ENCODE measurements at places on chromosomes 3 and 15. TPM values are rescaled to one million over a fixed set of nuclear protein-coding genes. Genes with fewer than 3 reads are reported as not detected.

DNA sequence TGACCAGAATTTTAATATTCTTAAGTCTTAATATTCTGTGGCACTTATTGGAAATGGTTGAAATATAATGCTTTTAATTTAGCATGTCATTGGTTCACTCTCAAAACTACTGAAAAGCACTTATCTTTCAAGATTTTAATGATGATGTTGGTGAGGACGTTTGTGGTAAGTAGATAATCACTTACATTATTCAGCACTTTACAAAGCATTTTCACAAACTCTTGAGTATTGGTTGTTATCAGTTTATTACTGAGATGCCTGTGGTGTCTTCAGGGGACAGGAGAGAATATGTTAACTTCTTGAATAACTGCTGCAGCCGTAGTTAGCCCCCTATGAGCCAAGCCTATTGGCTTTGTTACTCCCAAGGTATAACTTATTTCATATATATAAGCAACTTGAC lies 15.2 kb downstream of the TGFBR2 start:
- H3K36me3 ChIP-seq, result peaks cover 67% of the 10 kb centered on the region
- no peak for DNase-seq
- peak overlapping the region; percentile 45 for H3K4me3 ChIP-seq
- no peaks in the 10 kb centered on the region for H3K27me3 ChIP-seq

- no peak for DNase-seq
- H3K27ac ChIP-seq, result no peak overlapping the region
- H3K4me1 ChIP-seq, result no peaks in the 10 kb centered on the region
- no peaks in the 10 kb centered on the region for H3K36me3 ChIP-seq
- H3K4me3 ChIP-seq, result no peak overlapping the region
- no peaks in the 10 kb centered on the region for H3K27me3 ChIP-seq
These were observed 345.0 kb upstream of the NR2E3 start for GRCh38 chr15:71465131-71465955.

DNA sequence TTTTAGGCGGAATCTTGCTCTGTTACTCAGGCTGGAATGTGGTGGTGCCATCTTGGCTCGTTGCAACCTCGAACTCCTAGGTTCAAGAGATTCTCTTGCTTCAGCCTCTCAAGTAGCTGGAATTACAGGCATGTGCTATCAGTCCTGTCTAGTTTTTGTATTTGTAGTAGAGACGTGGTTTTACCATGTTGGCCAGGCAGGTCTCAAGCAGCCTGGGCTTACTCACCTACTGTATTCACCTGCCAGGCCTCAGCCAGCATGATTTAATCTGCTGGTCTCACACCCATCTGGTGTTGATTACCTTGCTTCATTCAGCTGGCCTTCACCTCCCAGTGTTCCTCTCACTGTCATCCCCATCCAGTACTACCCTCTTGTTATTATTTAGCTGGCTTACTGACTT lies 102.0 kb downstream of the IL12A start:
- H3K27ac ChIP-seq, result no peak overlapping the region
- H3K27me3 ChIP-seq, result no peaks in the 10 kb centered on the region
- no peaks in the 10 kb centered on the region for H3K4me1 ChIP-seq
- no peaks in the 10 kb centered on the region for H3K36me3 ChIP-seq

DNA sequence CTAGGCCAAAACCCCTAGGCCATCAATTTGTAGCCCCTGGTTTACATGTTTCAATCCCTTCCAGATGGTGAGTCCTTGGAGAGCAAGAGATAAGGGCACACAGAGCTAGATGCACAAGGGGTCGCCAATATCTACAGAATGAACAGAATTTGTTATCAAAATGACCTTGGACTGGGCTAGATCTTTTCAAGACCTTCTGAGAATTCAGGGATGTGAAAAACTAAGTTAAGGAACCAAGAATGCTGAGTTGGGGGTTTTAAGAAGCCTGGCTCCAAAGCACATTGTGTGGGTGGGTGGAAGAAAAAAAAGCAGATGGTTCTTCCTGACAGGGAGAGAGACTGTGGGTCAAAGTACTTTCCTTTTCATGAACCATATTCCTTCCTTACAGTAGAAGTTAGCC lies 10.2 kb downstream of the CDCP1 start:
- no peaks in the 10 kb centered on the region for H3K36me3 ChIP-seq
- no peak for DNase-seq

DNA sequence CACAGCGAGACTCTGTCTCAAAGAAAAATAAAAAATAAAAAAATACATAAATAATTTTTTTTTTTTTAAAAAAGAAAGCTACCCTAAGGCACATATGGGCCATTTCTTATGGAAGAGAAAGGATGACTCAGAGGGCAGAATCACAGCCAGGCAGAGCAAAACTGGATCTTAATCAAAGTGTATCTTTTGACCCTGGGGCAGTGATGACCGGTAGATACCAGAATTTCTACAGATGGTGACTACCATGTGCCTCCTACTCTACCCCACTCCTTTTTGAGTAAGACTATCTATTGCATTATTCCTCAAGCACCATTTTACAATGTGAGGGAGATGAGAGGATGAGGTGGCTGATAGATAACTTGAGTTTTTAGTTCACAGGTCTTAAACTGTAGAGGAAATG lies 26.0 kb downstream of the TARS3 start:
- DNase-seq, result no peak
- H3K4me1 ChIP-seq, result peaks cover 39% of the 10 kb centered on the region
- peaks cover 64% of the 10 kb centered on the region for H3K36me3 ChIP-seq
- no peaks in the 10 kb centered on the region for H3K27me3 ChIP-seq
- H3K4me3 ChIP-seq, result no peak overlapping the region

DNA sequence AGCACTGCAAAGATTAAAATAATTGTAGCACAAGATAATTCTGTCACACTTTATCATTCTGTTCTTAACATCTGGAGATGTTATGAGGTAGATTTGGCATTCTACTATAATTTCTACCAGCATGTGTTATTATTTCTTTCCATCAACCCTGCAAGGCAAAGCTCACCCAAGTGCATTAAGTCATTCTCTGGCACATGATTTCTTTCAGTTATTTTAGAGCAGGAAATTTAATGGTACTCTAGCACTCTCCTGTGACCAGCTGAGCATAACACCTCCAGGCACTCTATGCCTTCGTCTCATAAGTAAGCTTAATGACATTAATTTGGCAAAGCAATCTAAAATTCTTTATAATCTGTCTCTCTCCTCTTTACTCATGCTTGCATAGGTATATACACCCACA lies 300.2 kb upstream of the GPR149 start:
- no peak for DNase-seq
- H3K4me1 ChIP-seq, result no peaks in the 10 kb centered on the region
- no peaks in the 10 kb centered on the region for H3K36me3 ChIP-seq

DNA sequence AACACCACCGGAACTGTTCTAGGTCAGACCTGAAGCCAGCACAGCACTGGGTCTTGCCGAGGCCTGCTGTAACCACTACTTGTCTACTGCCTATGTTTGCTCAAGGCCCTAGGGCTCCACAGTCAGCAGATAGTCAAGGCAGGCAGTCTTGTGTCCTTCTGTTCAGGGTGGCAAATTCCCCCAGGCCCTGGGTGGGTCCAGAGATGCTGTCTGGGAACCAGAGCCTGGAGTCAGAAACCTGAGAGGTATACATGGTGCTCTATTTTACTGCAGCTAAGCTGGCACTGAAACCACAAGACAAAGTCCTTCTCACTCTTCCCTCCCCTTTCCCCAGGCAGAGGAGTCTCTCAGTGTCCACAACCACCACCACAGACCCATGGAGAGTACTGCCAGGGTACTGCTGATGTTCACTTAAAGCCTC lies 89.9 kb downstream of the BBX start:
- H3K27me3 ChIP-seq, result no peaks in the 10 kb centered on the region
- peaks cover 43% of the 10 kb centered on the region for H3K36me3 ChIP-seq
- H3K4me1 ChIP-seq, result peaks cover 7% of the 10 kb centered on the region

DNA sequence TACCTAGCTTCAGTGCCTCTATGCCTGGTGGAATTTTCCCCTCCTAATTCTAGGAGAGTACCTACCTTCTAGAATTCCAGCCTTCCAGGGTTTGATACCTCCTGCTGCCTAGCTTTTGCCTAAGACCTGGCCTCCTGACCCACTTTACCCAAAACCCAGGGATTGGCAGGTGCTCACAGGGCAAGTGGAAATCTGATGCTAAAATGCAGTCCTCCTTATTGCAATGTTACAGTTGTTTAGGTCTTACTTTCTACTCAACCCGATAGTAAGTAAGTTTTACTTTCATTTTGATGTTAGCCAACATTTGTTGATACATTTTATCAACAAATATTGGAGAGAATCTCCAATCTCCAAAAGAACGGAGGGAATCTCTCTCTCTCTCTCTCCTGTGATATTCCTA lies 275.9 kb downstream of the DOCK3 start:
- peaks cover 14% of the 10 kb centered on the region for H3K4me1 ChIP-seq
- peaks cover 4% of the 10 kb centered on the region for H3K27me3 ChIP-seq
- H3K27ac ChIP-seq, result no peak overlapping the region
- DNase-seq, result no peak

DNA sequence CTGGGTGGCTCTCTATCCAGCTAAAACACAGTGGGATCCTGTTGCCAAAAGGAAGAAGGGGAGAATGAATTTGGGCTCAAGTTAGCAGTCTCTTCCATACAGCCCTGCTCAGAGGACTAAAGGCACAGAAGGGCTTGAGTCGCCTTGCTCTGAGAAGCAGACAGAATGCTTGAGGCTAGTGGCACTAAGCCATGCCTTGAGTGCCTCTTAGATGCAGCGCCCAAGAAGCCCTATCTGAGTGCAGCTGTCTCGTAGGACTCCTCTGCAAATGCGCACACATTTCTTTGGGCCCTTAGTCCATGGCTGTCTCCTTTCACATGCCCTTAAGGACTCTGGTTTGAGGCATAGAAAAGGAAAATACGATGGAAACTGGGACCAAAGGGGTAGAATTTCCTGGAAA lies 211.3 kb upstream of the CHRM5 start:
- no peak for DNase-seq
- H3K27me3 ChIP-seq, result peaks cover 21% of the 10 kb centered on the region
- no peak overlapping the region for H3K4me3 ChIP-seq
- no peak overlapping the region for H3K27ac ChIP-seq

DNA sequence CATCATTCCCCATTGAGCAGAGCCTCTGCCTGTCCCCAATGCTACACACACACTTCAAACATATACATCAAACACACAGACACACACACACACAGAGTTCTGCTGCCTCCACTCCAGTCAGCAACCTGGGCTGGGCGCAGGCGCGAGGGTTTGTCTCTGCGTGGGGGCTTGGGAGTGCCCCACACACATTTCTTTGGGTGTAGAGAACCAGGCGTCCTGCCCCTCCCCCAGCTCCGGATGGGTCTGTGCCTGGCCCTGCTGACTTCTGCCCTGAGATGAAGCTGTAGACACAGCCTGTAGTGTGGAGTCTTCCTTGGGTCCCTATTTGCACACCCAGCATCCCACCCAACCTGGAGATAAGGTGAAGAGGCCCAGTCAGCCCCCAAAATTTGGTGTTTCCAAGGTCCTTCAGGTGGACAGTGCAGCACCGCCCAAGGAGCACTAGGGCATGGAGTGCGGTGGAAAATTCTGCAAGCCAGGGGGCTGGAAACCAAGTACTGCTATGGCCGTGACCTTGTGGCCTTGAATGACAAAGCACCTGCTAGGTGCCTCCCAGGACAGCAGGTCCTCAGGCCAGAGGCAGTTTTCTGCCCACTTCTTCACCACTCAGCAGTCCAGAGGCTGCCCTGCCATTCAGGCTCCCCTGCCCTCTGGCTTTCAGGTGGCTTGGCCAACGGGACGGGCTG lies 26.8 kb downstream of the FBXW12 start:
- no peak overlapping the region for H3K27ac ChIP-seq
- no peaks in the 10 kb centered on the region for H3K36me3 ChIP-seq
- DNase-seq, result no peak
- H3K4me3 ChIP-seq, result no peak overlapping the region
- no peaks in the 10 kb centered on the region for H3K4me1 ChIP-seq

- no peak overlapping the region for H3K4me3 ChIP-seq
- no peaks in the 10 kb centered on the region for H3K36me3 ChIP-seq
- peaks cover 10% of the 10 kb centered on the region for H3K27me3 ChIP-seq
- H3K27ac ChIP-seq, result peak overlapping the region; percentile 54
- peak; percentile 85 for DNase-seq
- H3K4me1 ChIP-seq, result peaks cover 64% of the 10 kb centered on the region
These were observed 40.1 kb downstream of the CDCP1 start for GRCh38 chr3:45105855-45106671.

GRCh38 chr15:63918317-63918672 lies 84.5 kb upstream of the HERC1 start:
- H3K27me3 ChIP-seq, result no peaks in the 10 kb centered on the region
- H3K36me3 ChIP-seq, result no peaks in the 10 kb centered on the region
- H3K4me1 ChIP-seq, result peaks cover 14% of the 10 kb centered on the region
- H3K4me3 ChIP-seq, result no peak overlapping the region
- H3K27ac ChIP-seq, result no peak overlapping the region

DNA sequence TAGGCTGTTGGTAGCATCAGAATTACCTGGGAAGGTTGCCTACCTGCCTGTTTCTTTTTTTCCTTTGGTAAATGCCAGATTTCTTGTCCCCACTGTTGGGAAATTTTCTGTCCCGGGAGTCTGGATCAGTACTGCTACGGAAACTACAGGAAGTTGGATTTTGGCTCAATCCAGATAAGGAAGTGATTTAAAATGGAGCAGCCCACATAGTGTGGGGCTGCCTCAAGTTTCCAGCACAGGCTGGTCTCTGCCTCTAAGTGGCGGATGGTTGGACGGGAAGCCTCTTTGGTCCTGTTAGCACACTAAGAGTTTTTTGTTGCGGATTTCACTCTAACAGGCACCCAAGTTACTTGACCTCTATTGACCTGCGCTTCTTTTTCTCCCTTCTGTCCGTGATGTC lies 54.7 kb downstream of the EEFSEC start:
- H3K36me3 ChIP-seq, result no peaks in the 10 kb centered on the region
- H3K4me1 ChIP-seq, result no peaks in the 10 kb centered on the region
- H3K27me3 ChIP-seq, result no peaks in the 10 kb centered on the region

DNA sequence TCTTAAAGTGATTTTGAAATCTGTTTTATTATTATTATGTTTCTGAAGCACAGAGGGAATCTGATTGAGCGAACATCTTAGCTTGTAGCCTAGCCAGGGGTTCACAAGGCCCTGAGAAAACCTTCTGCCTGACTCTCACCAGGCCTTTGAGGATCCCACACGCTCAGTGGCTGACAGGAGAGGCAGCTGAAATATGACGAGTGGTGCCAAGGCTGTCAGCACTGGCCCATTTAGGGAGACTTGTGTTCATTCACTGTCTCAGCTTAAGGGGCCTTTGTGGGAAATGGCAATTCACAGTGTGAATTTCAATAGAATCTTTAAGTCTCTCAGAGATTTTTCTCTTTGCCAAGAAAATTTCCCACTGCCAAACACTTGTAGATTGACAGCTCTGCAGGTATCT lies 770.9 kb downstream of the TUSC7 start:
- no peaks in the 10 kb centered on the region for H3K36me3 ChIP-seq
- H3K27ac ChIP-seq, result no peak overlapping the region
- DNase-seq, result no peak

DNA sequence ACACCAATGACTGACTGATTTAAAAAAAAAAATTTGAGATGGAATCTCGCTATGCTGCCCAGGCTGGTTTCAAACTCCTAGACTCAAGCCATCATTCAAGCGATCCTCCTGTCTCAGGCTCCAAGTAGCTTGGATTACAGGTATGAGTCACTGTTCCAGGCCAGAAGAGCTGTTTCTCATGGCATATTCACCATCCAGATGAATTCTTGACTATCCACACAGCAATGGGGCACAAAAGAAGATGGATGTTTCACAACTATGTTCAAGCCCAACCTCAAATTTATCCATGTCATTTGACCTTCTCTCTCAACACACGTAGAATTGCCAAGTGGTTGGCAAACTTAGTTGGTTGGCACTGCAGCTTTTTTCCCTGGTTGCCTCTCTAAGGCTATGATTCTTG lies 40.6 kb downstream of the PRICKLE2 start:
- H3K27me3 ChIP-seq, result peaks cover 3% of the 10 kb centered on the region
- H3K27ac ChIP-seq, result no peak overlapping the region
- H3K4me1 ChIP-seq, result no peaks in the 10 kb centered on the region

CEP19 gene
- 6.5 TPM for total RNA-seq

LDHAL6B gene
- not detected for total RNA-seq

MFSD1 gene
- total RNA-seq, result 11.9 TPM

SERPINI2 gene
- not detected for total RNA-seq

All from activated CD4-positive, alpha-beta memory T cell treated with anti-CD3 and anti-CD28 coated beads for 36 hours (primary cell).